ENCODE measurements at places on chromosomes 5 and 9.

DNA sequence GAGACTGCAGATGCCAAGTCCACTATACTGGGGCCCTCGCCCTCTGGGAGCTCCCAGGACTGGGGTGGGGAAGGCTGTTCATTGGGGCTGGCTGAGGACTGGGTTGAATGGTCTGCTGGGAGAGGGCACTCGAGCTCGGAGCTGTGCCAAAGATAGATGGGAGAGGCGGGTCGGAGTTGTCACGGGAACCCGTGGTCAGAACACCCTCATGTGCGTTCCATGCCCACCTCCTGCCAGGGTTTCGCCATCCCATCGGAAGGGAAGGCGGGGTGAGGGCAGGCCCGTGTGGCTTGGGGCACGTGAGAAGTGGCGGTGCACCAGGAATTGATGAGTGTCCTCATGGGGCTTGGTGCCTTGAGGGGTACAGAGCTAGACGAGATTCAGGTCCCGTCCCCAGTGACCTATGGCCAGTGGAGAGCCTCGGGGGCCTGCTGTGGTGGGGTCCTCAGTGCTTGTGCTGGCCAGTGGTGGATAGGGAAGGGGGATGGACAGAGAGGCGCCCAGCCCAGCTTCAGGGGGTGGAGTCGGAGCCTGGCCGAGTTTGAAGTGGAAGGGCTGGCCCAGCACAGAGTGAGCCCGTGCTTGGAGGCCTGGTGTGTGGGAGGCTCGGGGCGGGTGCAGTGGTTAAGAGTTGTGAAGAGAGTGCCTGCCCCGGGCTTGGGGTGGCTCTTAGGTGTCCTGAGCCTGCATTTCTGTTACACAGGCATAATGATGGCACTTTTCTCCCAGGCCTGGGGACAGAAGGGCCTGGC, 4.3 kb downstream of the CACFD1 start:
- no peak for DNase-seq

DNA sequence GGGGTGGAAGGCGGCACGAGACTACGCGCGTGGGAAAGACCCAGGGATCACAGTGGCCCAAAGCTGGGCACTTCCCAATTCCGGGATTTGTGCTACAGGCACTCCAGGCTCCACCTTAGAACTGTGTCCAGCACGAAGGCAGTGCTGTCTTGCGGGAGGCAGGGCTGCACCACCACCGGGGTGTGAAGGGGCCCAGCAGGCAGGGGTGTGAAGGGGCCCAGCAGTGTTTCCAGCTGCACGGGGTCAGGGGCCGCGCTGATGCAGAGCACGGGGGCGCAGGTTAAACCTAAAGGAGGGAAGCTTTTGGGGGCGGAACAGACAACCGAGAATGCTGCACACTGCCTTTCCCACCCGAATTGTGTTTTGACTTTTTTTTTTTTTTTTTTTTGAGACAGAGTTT, 1.1 kb upstream of the PDCD6 start:
- no peak for DNase-seq

- peak; percentile 30 for DNase-seq
Observed at GRCh38 chr5:115309751-115310370, 13.4 kb upstream of the CCDC112 start.

DNA sequence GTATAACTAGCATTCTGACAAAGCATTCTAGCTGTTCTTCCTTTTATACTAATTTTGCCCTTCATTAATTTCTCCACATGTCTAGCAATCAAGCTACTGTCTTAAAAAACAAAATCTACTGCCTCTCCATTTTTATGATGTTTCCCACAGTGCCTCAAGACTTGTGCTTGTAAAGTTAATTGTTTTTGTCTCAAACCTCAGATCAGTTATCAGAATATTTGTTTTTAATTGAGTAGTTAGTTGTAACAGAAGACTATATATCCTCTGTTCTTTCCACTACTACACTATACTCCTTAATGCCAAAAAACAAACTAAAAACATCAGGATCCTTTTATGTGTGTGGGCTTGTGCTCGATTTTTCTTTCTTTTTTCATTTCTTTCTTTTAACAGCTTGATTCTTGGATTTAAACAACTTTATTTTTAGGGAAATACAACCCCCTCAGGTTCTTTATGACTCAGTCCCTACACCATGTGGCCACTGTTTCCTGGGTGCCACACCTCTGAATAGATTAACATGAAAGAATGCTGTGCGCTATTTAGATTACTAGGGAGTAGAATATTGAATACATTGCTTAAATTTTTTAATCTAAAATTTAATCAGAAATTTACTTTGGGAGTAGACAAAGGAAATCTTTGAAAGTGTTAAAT, 1.2 kb downstream of the ASPN start:
- DNase-seq: peak; percentile 47

- no peak for DNase-seq
Observed at GRCh38 chr9:120876842-120877240, at the start of gene PHF19. Gene PHF19 (minus strand): TSS chr9:120877188. CDS start chr9:120874741, 2,447 bp downstream.

DNA sequence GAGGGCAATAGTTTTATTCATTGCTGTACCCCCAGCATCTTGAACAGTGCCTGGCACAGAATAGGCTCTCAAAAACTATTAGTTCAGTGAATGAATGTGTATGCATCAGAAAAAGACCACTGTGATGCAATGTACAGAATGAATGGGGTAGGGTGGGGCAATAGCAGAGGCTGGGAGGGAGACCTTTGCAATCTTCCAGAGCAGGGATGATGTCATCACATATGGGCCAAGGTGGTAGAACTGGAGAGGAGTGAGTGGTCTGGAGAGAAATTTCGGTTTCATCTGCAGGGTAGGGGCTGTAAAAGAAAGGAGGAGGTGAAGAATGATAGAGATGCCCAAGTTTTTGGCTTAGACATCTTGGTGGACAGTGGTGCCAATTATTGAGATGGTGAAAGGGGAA, 23.4 kb upstream of the ARAP3 start:
- no peak for DNase-seq

GRCh38 chr9:125497906-125498305, 209.1 kb downstream of the MAPKAP1 start:
- no peak for DNase-seq

DNA sequence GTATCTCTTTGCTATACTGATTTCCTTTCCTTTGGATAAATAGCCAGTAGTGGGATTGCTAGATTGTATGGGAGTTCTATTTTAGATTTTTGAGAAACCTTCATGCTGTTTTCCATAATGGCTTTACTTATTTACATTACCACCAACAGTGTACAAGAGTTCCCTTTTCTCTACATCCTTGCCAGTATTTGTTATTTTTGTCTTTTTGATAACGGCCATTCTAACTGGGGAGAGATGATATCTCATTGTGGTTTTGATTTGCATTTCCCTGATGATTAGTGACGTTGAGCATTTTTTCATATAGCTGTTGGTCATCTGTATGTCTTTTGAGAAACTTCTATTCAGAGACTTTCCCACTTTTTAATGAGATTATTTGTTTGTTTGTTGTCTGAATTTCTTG, 25.8 kb downstream of the NADK2 start:
- no peak for DNase-seq

DNA sequence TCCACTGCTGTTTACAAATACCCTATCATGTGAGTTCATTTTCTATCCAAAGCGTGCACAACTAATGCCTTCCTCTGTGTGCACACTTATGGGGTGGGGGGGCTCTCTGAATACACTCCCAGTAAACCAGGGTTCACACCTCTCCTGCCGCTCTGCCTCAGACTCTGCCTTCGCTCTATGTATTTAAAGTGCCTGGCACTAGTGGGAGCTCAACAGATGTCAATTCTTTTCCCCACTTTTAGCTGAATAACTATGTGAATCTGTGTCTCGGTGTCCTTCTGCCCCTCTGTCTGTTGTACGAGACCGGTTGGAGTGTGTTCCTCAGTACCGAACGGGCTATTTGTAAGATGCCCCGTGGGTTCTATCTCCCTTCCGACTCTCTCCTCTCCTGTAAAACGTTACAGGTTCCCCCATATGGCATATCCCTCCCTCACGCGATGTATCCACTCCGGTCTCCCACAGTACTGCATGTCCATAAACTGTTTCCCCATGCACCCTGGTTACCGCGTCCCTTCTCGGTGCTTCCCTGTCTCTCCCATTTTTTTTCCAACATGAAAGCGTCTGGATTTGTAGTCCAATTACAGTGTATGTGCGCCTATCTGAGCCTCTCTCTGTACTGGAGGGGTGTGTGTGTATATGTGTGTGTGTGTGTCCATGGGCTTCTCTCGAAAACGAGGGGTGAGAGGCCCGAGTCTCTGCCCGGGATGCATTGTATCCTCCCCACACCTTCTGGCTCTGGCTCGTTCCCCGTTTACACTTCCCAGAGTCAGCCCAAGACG, 1.6 kb downstream of the ELL2 start:
- peak; percentile 31 for DNase-seq

DNA sequence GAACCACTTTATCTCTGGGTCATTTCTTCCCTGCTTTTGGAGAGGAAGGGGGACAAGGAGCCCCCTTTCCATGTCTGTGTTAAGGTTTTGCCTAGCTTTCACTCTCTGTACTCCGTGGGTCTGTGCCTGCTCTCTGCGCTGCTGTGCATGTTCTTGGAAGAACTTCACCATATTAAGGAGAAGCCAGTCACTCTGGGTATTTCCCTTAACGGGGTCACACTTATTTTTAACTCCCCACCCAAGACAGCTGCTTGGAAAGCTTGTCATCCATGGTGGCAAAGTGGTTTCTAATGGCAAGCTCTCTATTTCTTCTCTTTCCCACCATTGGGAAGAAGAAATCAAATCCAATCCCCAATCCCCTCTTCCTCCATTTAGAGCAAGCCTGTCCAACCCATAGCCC, 44.8 kb upstream of the HMHB1 start:
- DNase-seq: no peak

GRCh38 chr5:150918613-150919012, 13.8 kb upstream of the ZNF300 start:
- no peak for DNase-seq

DNA sequence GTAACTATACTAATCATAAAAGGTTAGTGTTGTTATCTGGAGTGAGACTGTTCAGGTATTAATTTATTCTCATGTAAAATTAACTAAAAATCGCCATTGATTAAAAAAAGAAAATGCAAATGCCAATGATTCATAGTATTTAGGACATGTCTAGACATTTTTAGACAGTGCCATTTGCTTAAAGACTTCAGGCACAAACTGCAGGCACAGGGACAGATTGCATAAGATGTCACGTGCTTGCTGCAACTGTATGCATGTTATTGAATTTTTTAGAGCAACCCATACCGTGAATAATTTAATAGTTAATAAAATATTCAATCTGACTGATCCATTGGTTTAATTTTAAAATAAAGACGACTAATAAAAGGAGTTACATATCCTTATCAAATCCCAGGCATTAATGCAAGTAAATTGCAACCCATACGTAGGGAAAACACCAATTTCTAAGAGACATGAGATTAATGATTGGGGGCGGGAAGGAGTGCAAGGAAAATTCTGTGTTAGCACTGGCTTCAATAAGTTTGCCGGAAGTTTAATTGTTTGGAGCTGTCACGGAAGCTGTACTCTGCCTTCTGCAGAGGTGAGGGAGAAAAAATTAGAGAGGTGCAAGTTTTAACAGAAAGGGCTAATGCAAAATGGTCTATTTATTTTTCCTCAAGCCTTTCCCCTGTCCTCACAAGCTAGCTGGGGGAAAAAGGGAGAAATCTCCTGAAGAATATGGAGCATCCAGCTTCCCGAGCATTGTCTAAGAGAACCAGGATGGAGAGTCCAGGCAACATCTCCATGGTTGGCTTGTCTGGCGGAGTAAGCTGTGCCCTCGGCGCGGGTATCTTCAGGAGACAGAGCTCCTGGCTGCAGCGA, 2.9 kb downstream of the EDIL3 start:
- no peak for DNase-seq

GRCh38 chr9:83005361-83005760, 57.6 kb downstream of the RASEF start:
- DNase-seq: no peak

- DNase-seq: no peak
Observed at GRCh38 chr9:20744036-20744630, 60.1 kb downstream of the FOCAD start.

DNA sequence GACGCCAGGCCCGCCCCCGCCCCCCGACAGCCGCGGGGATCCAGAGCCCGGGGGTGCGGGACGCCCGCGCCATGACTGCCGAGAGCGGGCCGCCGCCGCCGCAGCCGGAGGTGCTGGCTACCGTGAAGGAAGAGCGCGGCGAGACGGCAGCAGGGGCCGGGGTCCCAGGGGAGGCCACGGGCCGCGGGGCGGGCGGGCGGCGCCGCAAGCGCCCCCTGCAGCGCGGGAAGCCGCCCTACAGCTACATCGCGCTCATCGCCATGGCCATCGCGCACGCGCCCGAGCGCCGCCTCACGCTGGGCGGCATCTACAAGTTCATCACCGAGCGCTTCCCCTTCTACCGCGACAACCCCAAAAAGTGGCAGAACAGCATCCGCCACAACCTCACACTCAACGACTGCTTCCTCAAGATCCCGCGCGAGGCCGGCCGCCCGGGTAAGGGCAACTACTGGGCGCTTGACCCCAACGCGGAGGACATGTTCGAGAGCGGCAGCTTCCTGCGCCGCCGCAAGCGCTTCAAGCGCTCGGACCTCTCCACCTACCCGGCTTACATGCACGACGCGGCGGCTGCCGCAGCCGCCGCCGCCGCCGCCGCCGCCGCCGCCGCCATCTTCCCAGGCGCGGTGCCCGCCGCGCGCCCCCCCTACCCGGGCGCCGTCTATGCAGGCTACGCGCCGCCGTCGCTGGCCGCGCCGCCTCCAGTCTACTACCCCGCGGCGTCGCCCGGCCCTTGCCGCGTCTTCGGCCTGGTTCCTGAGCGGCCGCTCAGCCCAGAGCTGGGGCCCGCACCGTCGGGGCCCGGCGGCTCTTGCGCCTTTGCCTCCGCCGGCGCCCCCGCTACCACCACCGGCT, 1.0 kb downstream of the FOXE1 start:
- DNase-seq: peak; percentile 15

DNA sequence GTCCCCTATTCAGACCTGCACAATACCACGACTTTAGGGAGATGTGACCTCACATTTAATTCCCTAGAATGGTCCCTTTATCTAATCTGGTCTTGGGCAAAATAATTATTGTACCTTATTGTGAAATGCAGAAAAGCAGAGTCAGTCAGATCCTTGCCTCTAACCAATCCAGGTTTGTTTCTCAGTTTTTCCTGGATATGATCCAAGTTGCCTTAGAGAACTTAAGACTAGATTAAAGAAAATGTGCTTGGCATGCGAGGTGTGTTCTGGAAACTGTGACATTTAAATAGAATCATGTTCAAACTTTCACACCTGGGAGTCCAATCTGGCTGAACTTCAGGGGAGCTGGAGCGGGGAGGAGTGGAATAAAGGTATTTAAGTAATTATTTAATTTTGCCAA, 696.2 kb downstream of the DNAH5 start:
- peak; percentile 13 for DNase-seq

- DNase-seq: no peak
Observed at GRCh38 chr5:10059556-10059955, 190.1 kb downstream of the ATPSCKMT start.
